ENCODE measurements at places on chromosomes 3 and 15.

DNA sequence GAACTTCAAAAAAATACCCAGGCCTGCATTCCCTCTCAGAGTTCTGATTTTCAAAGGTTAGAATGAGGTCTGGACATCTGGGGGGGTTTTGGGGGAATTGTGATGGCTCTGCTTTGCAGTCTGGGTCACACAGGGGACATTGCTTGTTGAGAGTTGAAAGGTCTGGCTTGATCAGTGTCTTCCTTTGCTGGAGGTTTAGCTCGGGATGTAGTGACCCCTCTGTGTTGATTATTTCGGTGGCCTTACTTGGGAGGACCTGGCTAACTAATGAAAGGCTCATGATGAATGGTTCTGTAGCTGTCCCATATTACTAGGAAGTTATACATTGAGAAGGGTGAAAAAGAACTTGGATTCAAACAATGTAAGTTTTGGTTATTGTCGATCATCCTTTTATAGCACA is 23.7 kb downstream of the TPM1 start:
- no peak for DNase-seq

- no peak for DNase-seq
These were observed 8.8 kb upstream of the NMD3 start for GRCh38 chr3:161212171-161212771.

DNA sequence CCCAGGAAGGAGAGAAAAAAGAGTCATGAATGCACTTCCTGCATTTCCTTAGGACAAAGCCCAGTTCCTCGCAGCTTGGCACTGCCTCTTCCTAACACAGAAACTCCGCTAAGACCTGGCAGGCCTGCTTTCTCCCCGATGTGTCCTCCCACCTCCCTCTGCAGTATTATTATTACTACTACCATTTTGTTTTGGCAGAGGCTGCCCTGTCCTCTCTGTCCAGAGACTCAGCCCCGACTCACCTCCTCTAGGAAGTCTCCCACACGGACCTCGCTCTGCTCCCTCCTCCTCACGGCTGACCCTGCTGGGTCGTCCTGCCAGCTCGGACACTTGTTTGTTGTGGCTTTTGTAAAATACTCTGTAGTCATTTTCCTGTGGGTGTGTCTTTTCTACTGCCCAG is 107.2 kb upstream of the HACD2 start:
- no peak for DNase-seq

DNA sequence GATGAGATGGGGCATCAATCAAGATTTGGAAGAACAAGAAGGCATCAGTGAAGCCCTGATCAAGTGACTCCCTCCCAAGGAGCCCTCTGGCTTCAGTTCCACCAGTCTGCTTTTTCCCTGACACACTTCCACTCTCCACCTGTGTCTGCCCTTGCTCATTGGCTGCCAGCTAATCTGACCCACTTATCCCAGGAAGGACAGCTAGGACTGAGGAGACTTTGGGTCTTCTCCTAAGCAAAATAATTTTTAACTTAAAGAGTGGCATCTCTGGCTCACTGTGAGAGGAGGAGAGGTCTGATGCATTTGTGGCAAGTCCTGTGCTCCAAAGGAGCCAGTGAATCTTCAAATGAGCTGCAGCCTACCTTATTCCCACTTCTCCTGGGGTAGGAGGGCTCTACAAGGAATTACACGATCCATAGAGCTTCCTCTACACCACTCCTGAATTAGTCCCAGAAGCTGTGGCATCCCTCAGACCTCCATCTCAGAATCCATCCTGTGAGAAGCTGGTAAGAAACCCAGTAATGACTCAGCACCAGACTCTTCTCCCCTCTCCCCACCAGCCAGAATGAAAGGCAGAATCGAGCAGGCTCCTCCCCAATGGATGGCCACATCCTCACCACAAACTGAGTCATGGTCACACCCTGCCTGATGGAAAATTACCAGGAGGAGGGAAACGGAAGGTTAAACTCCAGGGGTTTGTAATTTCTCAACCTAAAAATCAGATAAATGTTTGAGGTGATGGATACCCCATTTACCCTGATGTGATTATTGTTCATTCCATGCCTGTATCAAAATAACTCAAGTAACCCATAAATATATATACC is 6.3 kb upstream of the PKM start:
- DNase-seq: peak; percentile 69

DNA sequence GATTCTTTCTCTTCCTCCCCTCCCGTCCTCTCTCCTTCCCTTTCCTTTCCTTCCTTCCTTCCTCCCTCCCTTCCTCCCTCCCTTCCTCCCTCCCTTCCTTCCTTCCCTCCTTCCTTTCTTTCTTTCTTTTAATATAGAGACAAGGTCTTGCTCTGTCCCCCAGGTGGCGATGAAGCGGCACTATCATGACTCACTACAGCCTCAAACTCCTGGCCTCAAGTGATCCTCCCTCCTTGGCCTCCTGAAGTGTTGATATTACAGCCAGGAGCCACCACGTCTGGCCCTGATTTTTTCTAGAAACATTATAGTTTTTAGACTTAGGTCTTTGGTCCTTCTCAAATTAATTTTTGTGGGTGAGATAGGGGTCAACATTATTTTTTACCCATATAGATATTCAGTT is 15.5 kb downstream of the GRM2 start:
- DNase-seq: no peak

- no peak for DNase-seq
These were observed 15.3 kb downstream of the ZBTB38 start for GRCh38 chr3:141383555-141384129.

DNA sequence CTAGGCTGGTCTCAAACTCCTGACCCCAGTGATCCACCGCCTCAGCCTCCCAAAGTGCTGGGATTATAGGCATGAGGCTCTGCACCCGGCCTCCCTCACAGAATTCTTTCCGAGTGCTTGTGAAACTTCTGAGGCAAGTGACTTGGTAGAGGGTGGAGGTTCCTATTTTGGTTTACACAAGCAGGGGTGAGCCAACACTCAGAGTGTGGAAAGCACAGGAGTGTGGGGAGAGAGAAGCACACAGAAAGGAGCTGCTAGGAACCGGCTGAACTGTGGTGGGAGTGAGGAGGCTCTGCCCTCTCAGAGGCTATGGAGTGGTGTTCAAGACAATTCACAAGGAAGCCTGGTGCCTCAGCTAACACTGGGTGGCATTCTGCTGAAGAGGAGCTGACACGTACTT is 7.7 kb downstream of the CAPN3 start:
- no peak for DNase-seq

DNA sequence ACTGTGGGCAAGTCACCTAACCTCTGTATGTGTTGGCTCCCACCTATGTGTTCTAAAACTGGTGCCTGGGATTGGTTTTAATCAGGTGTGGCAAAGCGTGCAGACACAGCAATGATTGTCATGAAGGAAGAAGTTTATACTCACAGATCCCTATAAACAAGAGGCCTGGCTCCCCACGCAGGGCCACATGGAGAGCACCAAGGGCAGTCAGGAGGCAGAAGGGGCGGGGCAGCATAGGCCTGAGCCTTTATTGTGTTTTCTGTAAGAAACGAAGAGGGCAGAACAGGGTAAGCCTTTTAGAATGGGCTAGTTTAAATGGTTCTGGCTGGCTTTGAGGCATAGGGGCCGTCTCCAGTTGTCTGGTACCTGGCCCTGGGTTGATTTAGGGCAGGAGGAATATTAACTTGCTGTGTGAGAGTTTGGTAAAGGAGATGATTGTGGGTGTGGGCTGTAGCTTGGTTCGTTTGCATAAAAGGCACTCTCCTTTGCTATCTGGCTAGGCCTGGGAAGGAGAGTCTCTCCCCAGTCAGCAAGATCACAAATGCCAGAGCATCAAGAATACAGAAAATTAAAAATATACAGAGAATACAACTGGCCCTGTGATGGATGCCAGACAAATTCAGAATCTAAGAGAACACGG is 2.2 kb upstream of the FBXW12 start:
- DNase-seq: no peak

- no peak for DNase-seq
These were observed 303.2 kb downstream of the ZIC1 start for GRCh38 chr3:147712357-147712756.

DNA sequence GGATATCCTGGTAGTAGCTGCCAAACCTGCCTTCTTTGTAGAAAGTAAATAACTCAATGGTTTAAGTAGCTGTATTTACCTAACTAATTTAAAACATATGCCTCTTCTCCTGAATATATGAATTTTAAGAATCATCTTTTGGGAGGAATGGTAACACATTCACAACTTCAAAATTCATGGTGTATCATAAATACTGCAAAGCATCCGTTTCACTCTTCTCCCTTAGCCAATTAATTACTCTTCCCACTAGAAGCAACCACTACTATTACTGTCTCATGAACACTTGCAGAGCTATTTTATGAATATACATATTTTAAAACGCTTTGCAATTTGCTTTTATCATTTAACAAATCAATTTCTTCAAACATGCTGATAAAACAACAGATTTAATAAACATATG is 59.0 kb upstream of the USP50 start:
- no peak for DNase-seq

GRCh38 chr3:78183906-78184599 is 1144.2 kb downstream of the ROBO2 start:
- no peak for DNase-seq

DNA sequence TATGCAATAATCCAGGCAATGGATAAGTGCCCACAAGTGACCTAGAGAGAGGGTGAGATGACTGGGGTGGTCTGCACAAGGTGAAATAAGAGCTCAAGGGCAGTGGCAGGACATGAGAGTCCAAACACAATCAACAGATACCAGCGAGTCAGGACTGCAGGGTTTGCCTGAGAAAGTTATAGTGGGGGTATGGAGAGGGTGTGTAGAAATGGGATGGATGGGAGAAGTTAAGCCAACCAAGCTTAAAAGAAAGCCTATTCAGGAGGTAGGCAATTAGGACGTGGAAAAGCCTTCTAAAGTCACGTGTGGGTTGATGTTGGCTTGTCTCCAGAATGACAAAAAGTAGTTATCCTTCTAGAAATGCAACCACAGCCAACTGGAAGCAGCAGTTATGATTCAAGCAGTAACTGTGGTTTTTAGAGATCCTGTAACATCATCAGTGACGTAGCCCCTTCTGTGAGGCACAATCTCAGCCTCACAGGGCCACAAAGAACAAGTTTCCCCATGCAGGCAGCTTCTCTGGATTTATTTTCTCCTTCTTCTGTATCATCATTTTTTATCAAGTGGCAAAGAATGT is 56.1 kb downstream of the FAM174B start:
- DNase-seq: no peak

DNA sequence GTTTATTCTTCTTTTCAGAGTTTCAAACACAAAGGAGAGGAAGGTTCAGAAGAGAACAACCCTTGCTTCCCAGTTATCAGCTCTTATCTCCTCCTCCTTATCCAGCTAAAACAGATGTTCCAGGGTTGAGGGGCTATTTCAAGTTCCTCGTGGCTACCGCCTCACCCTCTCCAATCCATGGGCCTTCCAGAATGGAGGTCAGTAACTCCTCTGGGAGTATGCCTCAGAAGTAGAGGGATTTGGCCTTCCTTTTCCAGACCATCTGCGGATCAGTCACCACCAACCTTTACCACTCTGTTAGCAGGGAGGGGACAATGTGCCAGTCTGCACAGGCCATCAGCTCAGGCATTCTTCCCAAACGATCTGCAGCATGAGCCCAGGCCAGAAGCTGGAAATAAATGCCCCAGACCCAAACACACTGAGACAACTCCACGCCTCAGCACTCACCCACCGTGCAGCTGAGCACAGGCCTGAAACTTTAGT is 14.8 kb downstream of the HTR3C start:
- no peak for DNase-seq

DNA sequence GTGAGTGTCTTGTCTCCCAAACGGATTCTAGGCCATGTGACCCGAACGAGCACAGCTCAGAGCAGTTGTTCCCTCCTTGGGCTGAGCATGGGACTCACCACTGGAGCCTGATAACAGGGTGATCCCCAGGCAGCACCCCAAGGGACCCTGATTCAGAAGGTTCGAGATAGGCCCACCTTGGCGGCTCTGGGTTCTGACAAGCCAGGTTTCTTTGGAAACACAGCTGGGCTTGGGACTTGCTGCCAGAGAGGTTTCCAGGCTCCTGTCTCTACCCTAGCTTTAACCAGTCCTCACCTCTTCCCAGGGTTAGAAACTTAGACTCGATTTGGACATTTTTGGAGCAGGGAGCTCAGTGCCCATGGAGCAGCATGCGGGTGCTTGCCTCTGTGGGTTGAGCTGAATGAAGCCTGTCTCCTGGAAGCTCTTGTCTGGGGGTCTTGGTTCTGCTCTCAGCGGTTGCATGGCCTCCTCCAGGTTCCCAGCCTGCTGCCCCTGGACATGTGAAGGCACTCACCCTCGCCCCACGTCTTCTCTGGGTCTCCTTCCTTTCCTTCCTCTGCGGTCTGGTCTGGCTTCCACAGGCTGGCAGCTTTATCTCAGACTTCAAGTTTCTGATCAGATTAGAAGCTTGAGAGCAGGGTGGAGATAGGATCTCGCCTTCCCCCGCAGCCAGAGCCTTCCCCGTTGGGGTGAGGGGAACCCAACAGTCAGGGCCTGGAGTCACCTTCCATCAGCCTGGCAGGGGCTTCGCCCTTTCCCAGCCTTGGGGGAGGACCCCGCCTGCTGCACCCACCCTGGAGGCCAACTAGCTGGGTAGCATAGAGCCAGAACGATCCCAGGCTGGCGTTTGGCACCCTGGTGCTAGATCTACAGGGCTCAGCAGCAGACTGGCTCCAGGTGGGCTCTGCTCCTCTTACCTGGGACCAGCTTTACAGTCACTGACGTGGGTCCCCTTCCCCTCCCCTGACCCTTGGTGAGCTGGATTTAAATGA is 21.0 kb downstream of the PAQR5 start:
- DNase-seq: no peak

DNA sequence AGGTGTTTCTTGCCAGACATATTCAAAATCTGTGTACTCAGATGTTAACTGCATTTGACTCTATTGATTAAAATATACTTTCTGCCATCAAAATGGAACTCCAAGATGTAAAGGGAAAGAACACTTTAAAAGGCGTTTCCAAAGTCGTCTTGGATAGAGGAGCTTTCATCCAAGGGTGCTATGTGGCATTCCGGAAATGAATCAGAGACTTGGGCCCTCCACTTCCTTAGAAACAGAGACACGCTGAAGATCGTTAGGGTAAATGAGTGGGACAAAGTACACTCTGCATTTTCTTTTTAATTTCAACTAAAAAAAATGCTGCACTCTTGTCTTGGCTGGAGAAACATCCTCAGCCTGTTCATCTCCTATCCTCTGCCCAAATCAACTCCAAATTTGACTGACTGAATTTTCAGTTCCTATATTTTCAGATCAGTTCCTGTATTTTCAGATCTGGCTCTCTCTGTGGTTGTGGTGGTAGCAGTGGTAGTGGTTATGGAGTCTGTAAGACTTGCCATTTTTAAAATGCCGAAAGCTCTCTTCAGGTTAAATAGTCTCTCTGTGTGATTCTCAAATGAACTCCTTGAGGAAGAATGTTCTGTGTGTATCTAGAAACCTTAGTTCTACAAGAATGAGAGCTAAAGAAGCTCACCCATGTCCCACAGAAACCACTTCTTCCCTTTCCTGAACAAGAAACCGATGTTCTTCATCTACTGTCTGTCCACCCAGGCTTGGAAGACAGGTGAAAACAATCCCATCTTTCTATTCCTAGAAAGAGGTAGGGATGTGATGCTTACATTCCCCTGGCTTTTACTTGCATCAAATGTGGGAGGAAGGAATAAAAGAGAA is 156.8 kb upstream of the ICE2 start:
- no peak for DNase-seq

- DNase-seq: no peak
These were observed 88.0 kb downstream of the NUP210 start for GRCh38 chr3:13332158-13332557.
